ENCODE measurements at places on chromosomes 3 and 15. TPM values are rescaled to one million over a fixed set of nuclear protein-coding genes. Genes with fewer than 3 reads are reported as not detected.

Gene CHRD
- 2.7 TPM for total RNA-seq

Gene EPHA6
- 0.51 TPM for total RNA-seq

Gene MME
- 13.9 TPM for total RNA-seq

Gene RLBP1
- not detected for total RNA-seq

Gene CYP8B1
- not detected for total RNA-seq

Gene ANKRD63
- 0.42 TPM for total RNA-seq

Gene CNBP
- total RNA-seq, result 203 TPM

Gene MUSTN1
- 6.2 TPM for total RNA-seq

Gene NTRK3
- total RNA-seq, result not detected

Gene HRH1
- 30.3 TPM for total RNA-seq

Gene ABHD10
- 24.3 TPM for total RNA-seq

Gene PRR20G
- not detected for total RNA-seq

Gene PLA1A
- 0.86 TPM for total RNA-seq

Gene CLDN16
- total RNA-seq, result not detected

- DNase-seq, result peak; percentile 92
These were observed 53.6 kb downstream of the LMCD1 start for GRCh38 chr3:8555113-8555661.

- DNase-seq, result no peak
These were observed 95.8 kb upstream of the CCNL1 start for GRCh38 chr3:157255797-157256196.

DNA sequence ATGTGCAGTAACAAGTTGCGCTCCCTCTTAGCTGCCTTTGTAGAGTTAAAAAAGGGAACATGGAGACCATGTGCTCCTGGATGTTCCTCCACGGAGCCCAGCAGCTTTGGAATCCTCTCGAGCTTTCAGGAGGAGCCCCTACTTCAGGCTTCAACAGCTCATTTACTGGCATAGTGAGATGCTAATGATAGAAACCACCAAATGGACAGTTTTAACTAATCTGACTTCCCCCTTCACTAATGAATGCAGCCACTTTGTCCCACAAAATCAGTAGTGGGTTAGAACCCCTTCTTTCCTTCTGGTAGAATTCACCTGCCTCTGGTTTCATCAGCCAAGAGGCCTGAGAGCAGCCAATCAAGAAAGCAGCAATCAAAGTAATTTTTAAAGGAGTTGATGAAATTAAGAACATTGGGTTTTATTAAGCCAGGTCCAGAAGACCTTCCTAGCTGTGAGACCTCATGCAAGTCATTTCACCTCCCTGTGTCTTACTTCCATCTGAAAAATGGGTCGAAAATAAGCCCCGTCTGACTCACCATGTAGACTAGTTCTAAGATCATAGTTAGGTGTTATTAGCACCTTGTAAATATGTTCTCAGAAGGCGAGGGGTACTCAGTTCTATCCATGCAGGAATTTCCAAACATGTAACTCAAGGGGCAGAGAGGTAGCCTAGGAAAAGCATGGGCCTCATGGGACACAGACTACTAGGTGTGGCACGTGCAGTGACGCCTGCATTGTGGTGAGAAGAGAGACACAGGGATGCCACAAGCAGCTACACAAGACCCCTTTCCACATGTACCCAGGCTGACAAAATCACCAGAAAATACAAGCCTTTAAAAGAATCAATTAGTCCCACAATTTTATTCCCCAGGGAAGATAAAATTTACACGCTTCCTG, 179.7 kb upstream of the LPP start:
- no peak for DNase-seq

DNA sequence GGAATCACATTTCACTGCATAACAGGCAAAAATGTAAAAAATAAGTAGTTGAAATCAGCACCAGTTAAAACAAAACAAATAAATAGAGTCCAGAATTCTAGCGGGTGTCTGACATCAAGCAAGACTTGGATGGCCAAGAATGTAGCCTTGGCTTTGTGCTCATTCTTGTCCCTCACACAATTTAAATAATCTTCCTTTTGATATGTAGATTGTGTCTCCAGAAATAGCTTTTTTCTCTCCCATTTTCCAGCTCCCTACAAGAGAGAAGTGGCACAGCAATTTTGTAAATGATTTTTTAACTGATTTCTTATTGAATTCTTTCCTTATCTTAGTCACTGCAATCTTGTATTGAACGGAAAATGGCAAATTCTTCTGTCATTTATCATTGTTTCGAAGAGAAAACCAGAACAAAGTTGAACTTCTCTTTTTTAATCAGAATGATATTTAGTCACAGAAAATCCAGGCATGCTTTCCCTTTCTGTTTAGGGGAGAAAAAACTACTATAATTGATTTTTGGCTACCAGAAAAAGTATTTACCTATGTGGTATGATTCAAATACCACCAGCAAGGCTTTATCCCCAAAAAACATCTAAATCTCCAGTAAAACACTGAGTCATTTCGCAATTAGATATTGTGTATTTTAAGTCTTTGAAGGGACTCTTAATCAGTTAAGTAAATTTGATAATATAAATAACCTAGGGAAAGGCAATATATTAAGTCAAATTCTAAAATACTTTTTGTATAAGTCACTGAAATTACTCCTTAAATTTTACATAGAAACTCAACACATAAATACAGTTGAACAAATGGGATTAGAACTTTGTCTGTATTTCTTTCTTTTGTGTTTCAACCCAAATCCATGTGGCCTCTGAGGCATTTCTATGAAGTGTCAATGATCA, 481.7 kb downstream of the GBE1 start:
- DNase-seq, result no peak

GRCh38 chr3:103963599-103963998, 1403.1 kb upstream of the ALCAM start:
- DNase-seq, result no peak

DNA sequence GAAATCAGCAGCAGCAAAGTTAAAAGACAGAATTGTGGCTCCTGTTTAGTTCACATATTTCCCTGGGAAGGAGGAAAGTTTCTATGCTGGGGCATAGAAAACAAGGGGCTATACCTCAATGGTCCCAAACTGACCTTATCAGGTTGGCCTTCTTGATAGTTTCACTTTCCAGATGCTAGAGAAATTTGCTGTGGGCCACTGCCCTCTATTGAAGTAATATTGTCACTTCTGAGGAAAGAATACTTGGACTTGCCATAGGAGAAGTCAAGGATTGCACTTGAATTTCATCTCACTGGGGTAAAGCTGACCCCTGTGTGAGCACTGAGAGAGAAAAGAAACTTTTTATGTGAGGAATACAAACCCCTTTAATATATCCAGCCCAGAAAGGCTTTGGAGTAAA, 49.3 kb upstream of the XCR1 start:
- peak; percentile 2 for DNase-seq

- no peak for DNase-seq
These were observed 160.0 kb upstream of the CGNL1 start for GRCh38 chr15:57216288-57216687.

GRCh38 chr15:43516801-43517353, 531 bp upstream of the MAP1A start:
- DNase-seq, result no peak

- DNase-seq, result no peak
These were observed 84.6 kb downstream of the TMCO5A start for GRCh38 chr15:38019066-38019465.

- DNase-seq, result no peak
These were observed 201.3 kb upstream of the LRIG1 start for GRCh38 chr3:66702126-66702525.

DNA sequence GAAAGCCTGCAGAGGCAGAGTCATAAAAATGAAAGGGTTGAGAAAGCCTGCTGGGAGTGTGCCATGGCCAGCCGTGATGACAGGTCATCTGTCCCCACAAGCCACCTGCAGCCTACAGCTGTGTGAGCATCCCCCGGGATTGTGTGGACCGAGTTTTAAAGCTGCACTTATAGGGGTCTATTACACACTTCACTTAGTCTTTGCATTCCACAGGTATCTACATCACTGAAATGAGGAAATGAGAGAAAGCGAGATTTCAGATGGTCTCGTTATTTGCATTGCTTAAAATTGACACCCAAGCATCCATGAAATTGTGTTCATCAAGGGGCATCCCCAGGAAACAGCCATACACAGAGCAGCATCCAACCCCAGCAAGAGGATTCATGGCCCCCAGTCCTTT, 137.6 kb upstream of the TRIM42 start:
- DNase-seq, result no peak

DNA sequence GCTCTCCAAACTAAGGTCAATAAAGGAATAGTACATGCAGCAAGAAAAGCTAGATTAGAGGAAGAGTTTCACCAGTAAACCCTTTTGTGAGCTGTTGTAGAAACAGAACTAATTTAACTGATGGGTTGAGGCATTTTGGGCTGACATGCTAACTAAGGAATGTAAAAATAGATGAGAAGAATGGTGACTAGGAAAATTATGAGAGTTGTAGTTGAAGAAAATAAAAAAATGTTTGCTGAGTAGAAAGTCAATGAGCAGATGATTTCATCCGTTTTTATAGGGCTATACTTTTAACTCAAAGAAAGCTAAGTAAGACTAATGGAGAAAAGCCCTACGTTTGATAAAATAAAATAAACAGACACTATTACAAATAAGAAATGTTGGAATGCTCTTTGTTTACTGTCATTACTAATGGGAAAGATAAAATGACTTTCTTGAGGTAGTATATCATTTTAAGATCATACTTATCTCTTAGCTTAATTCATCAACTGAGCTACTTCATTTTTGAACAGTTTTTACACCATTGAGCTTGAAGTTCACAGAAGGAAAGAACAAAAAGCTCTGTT, 209.4 kb upstream of the DPH6 start:
- DNase-seq, result no peak

GRCh38 chr3:123202451-123202850, 708 bp downstream of the SEC22A start:
- no peak for DNase-seq

DNA sequence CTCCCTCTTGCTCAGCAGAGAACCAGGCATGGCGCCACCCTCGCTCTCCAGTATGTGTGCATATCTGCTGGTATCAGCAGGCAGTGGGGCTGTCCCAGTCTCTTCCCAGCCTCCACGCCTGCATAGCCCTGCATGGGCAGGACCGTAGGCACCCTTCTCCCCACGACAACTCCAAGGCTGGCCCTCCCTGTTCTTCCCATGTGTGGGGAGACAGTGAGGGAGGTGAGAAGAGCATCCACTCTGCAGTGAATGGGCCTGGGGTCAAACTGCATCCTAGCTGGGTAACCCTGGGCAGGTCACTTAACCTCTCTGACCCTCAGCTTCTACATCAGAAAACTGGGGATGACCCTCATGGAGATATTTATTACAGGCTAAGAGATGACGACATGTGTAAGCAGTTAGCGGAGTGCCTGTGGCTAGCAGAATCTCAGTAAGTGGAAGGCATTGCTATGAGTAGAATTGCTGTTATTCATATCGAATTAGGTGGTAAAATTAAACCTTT, 13.3 kb upstream of the SSUH2 start:
- DNase-seq, result no peak

DNA sequence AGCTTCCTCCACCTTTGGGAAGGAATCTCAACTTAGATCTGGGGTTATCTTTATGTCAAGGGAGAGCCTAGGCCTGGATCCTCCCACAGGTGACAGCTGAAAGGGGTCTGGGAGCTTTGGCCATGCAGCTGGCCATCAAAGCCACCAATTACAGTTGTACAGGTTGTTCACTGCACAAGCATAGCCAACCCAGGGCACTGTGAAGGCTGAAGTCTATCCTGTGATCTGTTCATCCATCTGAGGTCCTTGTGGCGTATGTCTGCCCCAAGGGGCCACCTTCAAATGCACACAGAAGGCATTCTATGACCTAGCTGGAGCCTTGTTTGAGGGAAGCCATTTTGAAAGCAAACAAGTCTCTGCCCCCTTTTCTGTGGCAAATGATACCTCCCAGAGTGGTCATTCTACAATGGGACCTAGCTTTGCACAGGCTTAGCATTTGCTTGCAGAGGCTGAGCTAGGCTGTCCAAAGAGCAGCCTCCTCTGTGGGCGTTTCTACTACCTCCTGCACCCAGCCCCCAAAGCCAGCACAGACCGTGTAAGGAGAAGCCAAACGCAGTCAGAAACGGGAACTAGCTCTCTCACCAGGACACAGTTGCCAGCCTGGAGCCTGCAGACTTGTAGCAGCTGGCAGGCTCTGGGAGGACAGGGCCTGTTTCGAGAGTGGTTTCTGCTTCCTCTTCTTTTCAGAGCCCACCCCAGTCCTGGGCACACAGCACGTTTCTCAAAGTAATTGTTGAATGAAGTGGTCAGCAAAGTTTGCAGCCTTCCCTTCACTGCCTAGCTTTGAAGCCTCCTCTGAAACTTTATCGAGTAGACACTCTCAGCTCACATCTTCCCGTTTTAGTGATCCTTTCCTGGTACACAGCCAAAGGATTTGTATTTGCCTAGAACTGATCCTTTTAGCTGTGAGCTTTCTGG, 157.3 kb upstream of the SMAD3 start:
- DNase-seq, result no peak

GRCh38 chr15:100728371-100729201, 126.2 kb downstream of the ASB7 start:
- DNase-seq, result peak; percentile 76

GRCh38 chr15:32784581-32784980, 66.8 kb downstream of the GREM1 start:
- no peak for DNase-seq

DNA sequence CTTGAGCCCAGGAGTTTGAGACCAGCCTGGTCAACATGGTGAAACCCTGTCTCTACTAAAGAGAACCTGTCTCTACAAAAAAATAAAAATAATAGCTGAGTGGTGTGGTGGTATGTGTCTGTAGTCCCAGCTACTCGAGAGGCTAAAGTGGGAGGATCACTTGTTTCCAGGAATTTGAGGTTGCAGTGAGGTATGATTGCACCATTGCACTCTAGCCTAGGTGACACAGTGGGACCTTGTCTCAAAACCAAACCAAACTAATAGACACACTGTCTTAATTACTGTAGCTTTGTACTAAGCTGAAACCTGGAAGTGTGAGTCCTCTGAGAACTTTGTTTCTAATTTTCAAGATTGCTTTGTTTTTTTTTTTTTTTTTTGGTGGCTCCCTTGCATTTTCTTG, 30.4 kb downstream of the MGA start:
- no peak for DNase-seq
